Mammary epithelial cell (primary cell): ENCODE measurements at places on chromosomes 7 and 10. TPM values are rescaled to one million over a fixed set of nuclear protein-coding genes. Genes with fewer than 3 reads are reported as not detected.

- no peak for DNase-seq
Measured at GRCh38 chr10:78348411-78349164, 314.9 kb downstream of the RPS24 start.

SYNPO2L gene
- not detected in 2 replicates for total RNA-seq

DNA sequence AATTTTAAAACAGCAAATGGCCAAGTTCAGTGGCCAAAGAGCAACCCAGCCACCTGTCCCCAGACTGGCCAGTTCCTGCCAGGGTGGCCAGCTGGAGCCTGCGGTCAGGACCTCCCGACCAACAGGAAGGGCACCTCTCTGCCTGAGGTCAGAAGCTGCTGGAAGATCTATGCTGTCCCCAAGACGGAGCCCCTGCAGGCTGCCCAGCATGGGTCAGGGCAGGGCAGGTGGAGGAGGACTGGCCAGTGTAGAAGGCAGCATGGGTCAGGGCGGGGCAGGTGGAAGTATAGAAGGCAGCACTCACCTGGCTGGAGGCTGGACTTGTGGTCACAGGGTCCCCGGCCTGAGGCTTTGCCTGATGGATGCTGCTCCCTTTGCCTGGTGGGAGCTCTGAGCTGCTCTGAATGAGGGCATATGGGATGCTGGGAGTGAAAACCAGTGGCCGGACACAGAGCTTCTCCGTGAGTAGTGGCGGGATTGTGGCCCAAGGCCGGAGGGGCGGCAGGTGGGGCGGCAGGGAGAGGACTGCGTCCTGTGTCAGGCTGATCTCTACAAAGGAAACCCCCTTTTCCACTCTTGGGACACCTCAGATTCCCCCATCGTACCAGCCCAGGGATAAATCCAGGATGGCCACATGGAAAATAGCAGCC lies 229.2 kb downstream of the TCERG1L start:
- DNase-seq = no peak

DNA sequence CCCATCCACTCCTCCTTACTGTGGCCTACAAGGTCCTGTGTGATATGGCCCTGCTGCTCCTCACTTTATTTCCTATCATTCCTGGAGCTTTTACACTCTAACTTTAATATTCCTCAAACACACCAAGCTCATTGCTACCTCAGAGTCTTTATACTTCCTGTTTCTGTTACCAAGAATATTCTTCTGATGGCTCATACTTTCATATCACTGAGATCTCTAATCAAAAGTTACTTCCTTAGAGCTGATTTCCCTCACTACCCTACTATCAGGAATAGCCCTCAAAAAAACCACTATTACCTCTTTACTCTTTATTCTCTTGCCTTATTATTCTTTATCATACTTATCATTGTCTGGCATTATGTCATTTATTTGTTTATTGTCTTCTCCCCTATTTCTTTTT lies 5.8 kb upstream of the PPP3CB start:
- no peak for DNase-seq

DNA sequence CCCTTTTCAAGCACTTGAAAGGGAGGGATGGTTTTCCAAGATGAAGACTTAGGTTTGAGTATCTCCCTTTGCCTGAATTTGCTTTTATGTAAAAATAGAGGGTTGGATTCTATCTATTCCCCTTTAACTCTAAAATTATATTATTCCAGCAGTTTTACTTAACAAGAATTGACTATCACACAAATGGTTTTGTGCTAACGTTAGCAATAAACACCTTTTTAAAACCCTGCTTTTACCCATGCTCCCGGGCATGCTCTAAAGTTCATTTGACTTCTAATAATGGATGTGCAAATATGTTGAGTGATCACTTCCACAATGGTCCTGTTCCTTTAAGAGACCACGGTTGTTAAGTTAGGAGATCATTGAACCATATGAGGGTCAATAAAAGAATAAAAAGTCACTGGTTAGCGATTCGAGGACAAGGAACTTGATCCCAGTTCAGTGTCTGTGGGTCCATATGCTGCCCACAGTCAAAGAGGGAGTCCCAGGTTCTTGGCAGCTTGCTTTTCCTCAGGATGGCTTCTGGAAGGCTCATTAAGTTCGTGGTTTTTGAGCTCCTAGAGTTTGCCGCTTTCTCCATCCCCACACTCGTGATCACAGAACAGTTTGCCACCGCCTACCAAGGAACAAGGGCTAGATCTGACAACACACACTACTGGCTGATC lies at the start of gene TMEM236:
Gene TMEM236 (plus strand): TSS at position 421 of the 665 bp plus-strand sequence. CDS start 95 bp downstream, at position 516.
- DNase-seq = no peak

GRCh38 chr10:66862687-66863258 lies 63.1 kb upstream of the LRRTM3 start:
- no peak for DNase-seq

DNA sequence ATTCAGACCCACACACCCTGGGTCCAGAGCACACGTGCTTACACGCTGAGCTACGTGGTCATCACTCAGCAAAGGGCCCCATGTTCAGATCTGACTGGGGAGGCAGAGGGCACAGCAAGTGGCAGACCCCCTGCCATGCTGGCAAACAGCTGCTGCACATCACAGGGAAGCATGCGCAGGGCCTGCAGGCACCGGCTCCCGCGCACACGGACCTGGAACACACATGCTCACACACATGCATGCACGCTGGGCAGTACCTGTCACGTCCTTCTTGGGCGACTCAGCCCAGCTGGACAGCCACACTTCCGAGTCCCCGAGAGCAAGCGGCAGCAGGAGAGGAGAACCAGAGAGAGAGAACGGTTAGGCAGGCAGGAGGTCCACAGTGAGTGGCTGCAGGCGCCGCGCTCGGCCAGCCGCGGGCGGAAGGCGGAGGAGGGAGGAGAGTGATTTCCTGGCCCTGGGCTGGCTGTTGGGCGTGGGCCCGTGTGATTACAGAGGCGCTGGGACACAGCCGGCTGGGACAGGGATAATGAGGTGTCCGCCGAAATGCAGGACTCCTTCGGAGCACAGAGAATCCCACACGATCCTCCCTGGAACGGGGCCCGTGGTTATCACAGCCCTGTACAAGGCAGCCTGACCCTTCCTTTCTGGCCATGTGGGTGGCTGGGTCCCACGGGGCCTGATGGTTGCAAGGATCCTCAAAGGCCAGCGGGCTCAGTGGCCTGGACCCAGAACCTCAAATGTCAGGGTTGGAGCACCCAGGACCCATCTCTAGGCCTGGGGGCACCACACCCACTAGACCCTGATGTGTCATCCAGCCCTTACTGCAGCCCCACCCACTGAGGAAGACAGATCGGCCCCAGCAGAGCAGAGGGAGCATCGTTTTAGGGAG lies 175.1 kb downstream of the NEURL1 start:
- no peak for DNase-seq

CCM2 gene
- total RNA-seq = 73.2 TPM

GRCh38 chr7:51268859-51269258 lies 47.8 kb downstream of the COBL start:
- no peak for DNase-seq

- DNase-seq = no peak
Measured at GRCh38 chr7:71221049-71221448, 89.1 kb downstream of the GALNT17 start.

DNA sequence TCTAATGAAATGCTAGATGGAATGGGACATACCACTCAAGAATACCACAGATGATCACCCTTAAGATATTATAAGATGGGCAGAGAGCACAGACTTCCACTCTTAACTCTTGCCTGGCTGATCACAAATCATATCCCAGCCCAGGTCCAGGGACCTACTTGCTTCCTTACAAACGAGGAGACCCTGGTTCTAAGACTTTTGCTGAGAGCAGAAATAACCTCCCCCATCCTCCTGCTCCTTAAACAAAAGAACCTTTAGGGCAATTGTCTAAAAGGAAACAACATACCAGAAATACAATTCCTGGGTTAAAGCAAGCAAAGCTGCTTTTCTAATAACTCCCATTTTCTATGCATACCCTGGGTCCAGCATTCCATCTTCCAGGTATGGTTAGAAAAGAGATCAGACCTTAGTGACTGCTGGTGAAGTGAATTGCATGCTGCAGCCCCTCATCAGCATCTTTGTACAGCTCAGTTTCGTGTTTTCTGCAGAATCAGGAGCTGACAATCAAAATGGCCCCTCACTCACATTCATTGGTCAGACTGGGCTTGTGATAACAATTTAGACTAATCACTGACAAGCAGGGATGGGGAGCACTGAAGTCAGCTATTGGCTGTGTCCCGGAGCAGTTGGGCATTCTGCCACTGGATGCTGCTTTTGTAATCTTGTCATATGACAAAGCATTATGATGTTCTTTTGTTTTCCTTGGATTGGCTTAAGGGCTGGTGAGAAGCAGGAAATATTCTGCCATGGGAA lies 14.6 kb downstream of the IFIT3 start:
- DNase-seq = peak; percentile 54

GRCh38 chr10:107163881-107164861 lies at the start of gene SORCS1:
Gene SORCS1 (minus strand): TSS chr10:107164706.
- DNase-seq = no peak

- DNase-seq = no peak
Measured at GRCh38 chr7:129610709-129611245, 743 bp upstream of the NRF1 start.

DNA sequence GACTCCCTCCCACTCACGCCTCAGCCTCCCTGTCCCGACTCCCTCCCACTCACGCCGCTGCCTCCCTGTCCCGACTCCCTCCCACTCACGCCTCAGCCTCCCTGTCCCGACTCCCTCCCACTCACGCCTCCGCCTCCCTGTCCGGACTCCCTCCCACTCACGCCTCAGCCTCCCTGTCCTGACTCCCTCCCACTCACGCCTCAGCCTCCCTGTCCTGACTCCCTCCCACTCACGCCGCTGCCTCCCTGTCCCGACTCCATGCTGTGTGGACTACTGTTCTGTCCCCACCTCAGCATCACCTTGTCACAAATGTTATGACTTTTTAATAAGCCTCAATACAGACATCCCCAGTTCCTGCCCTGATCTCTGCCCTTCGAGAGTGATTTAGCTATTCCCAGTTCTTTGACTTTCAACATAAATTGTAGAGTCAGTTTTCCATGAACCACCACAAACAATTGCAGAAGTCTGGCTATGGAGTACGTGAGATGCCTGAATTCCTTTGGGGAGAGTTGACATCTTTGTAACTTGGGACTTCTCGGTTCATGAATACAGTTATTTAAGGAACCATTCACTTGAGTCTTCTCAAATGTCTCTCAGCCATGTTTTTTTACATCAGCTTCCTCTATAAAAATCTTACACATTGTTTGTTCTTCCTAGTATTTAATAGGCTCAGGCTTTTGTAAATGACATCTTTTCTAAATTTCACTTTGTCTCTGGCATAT lies 71.9 kb downstream of the FOXL3 start:
- no peak for DNase-seq

DNA sequence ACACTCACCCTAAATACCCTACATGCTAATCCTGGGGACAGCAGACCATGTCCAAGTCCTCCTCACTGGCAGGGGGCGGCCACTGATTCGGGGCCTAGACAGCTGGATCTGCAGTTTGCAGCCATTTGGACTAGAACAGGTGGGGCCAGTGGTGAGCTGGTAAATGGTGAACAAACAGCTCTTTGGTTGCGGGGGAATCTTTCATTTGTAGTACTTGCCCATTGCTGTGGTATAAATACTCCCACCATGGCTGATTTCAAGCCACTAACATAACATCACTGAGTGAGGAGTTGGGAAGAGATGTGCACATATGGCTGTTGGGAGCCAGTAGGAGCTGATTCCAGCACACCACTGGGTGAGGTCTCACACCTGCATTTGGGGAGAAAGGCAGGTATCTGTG lies 13.5 kb downstream of the ZNF503 start:
- DNase-seq = no peak

- DNase-seq = no peak
Measured at GRCh38 chr7:149733924-149734790, 39.2 kb downstream of the ZNF467 start.

GRCh38 chr10:55822096-55822495 lies 539.0 kb downstream of the ZWINT start:
- DNase-seq = no peak

DNA sequence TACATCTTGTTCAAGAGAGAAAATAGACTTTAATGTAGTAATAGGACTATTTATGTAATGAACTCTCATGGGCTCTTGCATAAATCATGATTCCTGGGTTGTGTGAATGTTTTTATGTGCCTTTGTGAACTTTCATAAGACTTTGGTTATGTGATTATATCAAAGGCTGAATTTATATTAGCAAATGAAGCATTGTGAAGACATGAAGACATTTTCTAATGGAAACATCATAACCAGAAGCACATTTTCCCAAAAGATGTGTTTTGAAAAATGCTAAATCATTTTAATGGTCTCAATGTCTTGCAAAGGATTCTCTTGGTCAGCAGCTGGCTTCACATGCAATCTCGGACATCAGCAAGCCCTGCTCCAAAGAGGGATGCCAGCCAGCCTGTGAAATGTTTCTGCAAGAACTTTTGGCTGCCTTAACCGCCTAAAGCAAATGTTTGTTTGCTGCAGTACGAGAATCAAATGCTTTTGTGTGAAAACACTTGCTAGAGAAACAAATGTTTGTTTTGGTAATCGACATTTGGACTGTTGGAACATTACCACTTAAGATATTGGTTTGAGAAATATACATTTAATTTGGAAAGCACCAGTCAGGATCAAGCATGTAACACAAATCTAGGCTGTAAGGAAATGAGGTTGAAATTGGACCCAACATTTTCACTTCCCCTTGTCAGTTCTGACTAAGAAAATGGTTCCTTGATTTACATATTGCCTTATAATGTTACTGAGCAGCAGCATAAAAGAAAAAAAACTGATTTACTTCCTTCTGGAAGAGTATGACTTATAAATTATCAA lies 102.1 kb downstream of the RTKN2 start:
- no peak for DNase-seq

GRCh38 chr7:51307651-51308210 lies 8.9 kb downstream of the COBL start:
- no peak for DNase-seq

DNA sequence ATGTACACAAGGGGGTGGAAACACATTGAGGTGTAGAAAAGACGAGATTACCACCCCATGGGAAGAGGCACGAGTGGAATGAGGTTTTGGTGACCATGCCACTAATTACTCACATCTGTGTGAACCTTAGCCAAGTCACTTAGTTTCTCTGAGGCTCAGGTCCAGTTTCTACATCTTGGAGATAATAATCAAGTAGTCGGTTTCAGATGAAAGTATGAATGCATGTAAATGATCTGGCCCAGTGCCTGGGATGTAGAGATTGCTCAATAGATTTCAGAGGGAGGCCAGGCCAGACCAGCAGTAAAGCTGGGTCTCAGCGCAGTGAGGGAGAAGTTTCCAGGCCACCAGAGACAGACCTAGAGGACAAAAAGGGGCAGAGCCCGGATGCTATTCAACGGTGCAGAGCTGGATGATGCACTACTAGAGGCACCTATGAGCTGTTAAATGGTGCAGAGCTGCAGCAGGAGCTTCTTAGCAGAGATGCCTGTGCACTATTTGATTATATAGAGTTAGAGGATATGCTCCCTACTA lies 725.1 kb downstream of the GRID1 start:
- DNase-seq = peak; percentile 65

GRCh38 chr10:25766687-25767221 lies 167.3 kb upstream of the MYO3A start:
- DNase-seq = no peak
